Stimulated activated CD8-positive, alpha-beta memory T cell treated with anti-CD3 and anti-CD28 coated beads, Interleukin-12 subunit alpha, Interleukin-12 subunit beta, amount 100 ng/mL, for 1 hour (primary cell): ENCODE measurements at places on chromosomes 3 and 15.

DNA sequence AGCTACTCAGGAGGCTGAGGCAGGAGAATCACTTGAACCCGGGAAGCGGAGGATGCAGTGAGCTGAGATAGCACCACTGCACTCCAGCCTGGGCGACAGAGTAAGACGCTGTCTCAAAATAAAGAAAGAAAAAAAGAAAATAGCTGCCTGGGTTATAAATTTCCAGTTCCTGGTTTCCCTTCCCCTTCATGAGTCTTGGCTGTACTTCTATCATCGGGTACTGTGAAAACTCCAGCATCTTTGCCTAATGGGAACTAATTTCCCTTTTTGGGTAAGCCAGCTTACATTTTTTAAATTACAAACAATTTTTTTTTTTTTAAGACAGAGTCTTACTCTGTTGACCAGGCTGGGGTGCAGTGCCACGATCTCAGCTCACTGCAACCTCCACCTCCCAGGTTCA lies 15.0 kb downstream of the DENND4A start:
- no peak for DNase-seq

DNA sequence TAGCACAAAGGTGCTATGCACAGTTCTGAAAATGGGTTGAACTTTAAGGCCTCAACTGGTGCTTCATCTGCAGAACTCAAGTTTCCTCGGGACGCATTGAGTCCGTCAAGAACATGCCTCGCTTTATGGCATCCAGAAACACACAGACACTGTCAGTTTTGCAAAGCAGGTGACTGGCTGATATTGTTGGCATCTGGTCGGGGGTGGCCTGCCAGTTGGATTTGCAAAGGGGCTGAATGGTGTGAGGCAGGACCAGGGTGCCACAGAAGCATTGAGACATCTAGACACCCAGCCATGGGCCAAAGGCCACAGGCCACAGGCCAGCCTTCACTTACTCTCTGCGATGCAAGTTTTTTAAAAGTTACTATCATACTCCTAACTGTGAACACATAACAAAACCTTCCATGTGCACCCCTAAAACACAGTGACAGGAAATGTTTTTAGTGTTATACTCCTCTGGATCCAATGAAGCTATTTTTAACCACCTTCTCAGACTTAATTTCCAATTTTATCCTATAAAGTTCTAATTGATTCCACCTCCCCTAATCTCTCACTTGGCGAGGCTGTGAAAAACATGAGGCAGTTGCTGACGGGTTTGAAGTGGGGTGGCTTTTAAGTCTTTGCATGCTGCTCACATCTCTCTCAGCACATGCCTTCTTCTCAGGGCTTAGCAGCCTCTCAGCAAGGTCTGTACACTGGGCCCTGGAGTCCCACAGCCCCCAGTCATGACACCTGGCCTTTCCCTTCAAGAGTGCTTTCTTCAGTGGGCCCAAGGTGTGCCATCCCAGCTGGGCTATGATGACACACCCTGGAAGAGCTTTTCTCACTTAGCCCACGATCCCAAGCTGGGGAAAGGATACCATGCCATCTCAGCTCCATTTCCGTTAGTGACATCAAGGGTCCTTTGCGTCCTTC lies 38.5 kb upstream of the DUSP7 start:
- DNase-seq = no peak

GRCh38 chr3:115476472-115476871 lies 146.8 kb upstream of the GAP43 start:
- no peak for DNase-seq

GRCh38 chr3:132637590-132637989 lies 22.0 kb downstream of the ACAD11 start:
- DNase-seq = no peak

DNA sequence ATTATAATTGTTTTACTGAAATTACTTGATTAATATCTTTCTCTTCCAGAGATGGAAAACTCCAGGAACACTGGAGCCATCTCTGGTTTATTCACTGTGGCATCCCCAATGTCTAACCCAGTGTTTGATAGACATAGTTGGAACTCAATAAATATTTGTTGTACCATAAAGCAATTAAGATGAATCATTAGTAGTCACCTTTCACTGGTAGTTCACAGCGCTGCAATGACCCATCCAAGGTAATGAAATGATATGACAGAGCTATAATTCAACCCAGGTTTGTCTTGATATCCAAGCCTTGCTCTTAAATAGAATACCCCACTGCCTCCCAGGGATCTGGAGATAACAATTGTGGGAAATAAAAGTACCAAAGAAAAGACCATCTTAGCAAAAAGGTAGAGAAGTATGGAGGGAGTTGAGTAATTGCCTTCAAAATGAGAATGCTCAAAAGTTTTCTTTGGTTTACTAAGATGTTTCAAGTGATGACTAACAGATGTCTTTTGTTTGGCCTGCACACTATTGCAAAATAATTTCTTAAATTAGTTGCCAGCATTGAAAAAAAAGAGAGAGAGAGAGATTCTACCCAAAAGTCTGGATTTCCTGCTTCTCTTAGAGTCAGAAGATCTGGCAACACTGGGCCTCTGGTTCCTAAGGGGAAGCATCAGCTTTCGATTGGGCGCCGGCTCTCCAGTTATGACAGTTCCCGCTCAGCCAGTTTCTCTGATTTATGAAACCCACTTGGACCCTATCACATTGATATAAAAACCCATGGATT lies 348.5 kb downstream of the ERC2 start:
- DNase-seq = no peak

DNA sequence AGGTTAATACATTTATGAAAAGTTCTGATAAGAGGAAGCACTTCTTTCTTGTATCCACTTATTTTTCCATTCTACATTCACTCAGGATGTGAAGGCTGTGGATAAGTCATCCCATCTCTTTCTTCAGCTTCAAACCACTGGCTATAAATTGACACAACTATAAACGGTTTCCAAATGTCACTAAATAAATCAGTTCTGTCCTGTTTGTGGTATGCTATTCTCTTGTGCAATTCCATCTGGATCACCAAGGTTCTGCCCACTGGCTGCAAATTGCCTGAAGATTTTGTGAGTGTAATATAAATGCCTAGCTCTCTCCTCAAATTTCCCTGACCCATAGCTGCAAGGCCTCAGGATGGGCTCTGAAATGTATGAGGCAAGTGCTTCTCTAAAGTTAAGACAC lies 7.1 kb upstream of the LMOD3 start:
- no peak for DNase-seq

GRCh38 chr15:67094001-67094826 lies 28.8 kb downstream of the SMAD3 start:
- DNase-seq = no peak

DNA sequence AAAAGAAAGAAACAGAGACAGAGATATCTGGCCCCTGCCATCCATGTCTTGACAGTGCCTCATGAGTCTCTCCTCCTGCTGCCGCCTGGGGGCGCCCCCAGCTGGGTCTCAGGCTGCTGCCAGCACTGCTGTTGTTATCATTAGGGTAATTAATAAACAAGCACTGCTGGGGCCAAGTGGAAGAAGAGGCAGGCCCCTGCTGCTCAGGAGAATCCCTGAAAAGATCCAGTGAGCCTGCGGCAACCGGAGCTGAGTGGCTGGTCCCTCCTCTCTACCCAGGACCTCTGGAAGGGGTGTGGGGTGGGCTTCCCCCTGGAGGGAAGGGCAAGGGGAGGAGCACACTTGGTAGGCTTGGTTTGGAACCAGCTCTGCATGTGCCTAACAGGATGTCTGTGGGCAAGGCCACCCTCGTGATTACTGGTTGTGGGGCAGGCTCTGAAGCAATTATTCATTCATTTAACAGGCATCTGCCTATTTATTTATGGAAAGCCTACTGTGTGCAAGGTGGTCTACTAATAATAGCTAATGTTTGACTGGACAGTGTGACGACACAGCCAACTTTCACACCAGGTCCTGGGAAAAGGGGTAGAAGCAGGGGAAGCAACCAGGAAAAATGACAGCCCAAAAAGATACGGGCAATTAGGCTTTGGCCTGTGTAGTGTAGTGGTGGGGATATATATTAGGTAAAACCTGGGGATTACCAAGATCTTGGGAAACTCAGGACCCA lies 1.2 kb upstream of the TYRO3 start:
- peak; percentile 57 for DNase-seq

- DNase-seq = no peak
These were observed 1.3 kb downstream of the PYGO1 start for GRCh38 chr15:55586808-55587207.

GRCh38 chr15:63905558-63906265 lies 72.0 kb upstream of the HERC1 start:
- DNase-seq = no peak

GRCh38 chr15:58309963-58310928 lies 121.5 kb upstream of the LIPC start:
- DNase-seq = no peak

GRCh38 chr3:73060302-73060723 lies 1.1 kb upstream of the EBLN2 start:
- DNase-seq = no peak

DNA sequence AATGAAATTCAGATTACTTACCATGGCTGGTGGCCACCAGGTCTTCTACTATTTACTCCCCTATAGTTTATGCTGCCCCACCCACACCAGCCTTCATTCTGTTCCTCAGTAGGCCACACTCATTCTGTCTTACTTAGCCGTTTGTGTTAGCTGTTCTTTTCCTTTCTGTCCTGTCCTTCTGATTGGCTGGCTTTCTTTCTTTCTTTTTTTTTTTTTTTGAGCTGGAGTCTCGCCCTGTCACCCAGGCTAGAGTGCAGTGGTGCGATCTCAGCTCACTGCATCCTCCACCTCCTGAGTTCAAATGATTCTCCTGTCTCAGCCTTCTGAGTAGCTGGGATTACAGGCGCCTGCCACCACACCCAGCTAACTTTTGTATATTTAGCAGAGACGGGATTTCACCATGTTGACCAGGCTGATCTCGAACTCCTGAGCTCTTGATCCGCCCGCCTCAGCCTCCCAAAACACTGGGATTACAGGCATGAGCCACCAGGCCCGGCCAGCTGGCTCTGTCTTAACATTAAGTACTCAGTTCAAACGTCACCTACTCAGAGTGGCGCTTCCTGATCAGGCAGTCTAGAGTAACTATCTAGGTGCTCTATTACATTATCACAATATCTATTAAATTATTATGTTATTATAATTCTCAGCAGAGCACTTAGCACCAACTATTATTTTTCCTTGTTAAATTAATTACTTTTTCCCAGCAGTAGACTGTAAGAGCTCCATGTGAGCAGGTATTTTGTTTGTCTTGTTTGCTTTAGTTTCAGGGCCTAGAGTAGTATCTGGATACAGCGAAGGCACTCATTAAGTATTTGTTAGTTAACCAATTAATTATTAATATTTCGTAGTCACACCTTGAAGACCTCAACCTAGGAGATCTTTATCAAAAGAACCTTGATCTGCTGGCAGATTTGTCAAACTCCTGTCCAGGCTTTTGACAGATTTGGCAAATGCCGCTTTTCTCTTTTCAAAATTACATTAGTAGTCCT lies 6.4 kb downstream of the CMSS1 start:
- no peak for DNase-seq

GRCh38 chr3:52535411-52536111 lies 844 bp upstream of the UQCC5 start:
- no peak for DNase-seq

DNA sequence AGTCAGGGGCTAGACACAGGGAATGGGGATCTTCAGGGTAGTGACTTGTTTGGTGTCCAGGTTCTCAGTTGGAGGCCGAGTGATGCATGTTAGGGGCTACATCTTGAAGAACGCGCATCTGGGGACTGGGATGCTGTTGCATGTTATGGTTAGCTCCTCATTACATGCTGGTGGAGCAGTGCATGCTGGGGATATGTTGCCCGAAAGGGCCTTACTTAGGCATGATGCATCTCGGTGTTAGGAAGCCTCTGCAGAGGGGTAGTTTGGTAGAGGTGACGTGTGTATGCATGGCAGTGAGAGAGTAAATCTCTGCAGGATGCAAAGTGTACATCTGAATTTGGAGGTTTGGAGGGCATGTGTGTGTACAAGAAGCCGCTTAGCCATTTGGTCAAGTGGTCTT lies 2.4 kb downstream of the EIF4G1 start:
- no peak for DNase-seq

GRCh38 chr3:147529551-147529950 lies 120.4 kb downstream of the ZIC1 start:
- no peak for DNase-seq

GRCh38 chr15:65939901-65940617 lies 70.8 kb downstream of the RAB11A start:
- DNase-seq = no peak

- no peak for DNase-seq
These were observed 352.1 kb downstream of the SLC9A9 start for GRCh38 chr3:143496191-143496590.

- no peak for DNase-seq
These were observed 146.0 kb downstream of the NUP210 start for GRCh38 chr3:13274125-13274524.

DNA sequence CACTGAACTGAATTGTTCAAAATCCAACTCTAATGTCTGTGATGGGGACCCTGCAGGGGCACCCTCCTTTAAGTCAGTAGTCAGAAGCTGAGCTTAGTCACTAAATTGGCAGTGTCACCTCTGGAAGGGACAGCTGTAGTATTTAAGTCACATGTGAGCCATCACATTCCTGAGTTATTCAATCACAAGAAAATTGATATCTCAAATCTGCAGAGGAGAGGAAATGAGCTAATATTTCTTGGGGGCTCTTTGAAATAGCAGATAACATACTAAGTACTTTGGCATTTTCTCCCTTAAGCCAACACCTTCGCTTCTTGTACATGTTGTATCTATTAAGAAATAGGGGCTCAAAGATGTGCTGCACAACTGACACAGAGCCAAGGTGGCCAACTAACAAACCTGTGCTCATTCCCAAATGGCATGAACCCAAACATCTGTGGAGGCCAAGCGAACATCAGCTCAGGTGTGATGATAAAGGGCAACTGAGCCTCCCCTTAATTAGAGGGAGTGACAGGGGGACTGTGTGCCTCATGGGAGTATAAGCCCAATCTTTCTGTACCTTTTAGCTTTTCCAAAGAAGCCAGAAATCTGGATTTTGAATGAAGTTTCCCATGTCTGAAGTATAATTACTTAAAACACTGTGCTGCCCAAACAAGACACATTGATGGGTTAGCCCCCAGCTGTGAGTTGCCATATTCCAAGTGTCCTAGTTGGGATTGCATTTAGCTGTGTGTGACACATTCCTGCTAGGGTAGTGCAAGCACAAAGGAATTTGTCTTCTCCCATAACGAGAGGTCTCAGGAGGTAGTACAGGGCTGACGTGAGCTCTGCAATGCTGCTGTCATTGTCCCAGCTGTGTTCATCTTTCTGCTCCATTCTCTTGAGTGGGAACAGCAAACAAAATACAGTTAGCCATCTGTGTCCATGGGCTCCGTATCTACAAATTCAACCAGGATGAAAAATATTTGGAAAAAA lies 63.3 kb downstream of the ABHD5 start:
- no peak for DNase-seq

DNA sequence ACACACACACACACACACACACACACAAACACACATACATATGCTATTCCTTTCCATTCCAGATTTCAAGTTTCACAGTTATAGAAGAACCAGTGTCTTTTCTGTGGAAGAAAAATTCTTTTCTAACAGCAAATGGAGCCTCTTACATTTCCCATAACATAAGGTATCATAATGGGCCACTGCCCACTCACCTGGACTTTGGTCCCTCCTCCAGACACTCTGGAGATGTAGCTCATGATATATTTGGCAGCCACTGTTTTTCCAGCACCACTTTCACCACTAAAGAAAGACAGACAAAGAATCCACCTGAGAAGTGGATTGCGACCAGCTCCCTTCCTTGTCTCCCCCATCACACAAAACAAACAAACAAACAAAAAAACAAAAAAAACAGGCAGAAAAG lies 29.8 kb downstream of the LDHAL6B start:
- no peak for DNase-seq

GRCh38 chr15:56361987-56362386 lies 3.2 kb upstream of the TEX9 start:
- DNase-seq = no peak
